Heart left ventricle (tissue), 16 donors: ENCODE measurements at places on chromosomes 4 and X. TPM values are rescaled to one million over a fixed set of nuclear protein-coding genes. Genes with fewer than 3 reads are reported as not detected.

Gene SEC24D
- total RNA-seq = 20.1 TPM

DNA sequence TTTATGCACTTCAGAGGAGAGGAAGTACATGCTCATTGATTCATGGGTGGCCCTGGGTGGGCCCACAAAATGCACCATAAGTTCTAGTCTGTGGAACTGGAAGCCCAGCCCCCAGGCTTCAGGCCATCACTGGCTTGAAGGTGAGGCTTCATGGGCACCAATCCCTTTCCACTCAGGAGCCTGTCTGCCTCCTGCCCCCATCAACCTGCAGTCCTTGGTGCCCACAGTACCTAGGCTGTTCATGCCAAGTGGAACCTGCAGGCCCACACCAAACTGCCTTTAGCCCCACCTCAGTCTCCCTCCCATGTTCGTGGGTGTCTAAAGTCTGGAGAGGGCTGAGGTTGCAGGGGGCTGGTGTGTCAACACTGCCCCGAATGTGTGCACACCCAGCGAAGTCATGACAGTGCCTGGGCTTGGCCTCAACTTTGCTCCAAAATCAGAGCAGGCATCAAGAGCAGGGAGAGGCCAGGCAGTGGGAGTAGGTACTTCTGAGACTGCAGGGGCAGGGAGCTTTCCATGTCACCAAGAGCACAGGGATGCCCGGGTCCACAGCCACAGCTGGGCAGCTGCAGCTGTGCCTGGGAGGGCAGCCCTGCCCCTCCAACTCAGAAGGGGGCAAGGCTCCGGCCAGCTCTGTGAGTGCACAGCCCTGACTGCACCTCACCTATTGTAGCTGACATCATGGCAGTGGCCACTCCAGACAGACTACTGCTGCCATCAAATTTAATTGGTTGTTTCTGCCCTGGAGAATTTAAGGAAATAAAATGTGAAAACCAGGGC, 1250.4 kb upstream of the IGFBP7 start:
- no peak for DNase-seq
- no peak overlapping the region for H3K4me3 ChIP-seq
- H3K27ac ChIP-seq = no peak overlapping the region
- no peaks in the 10 kb centered on the region for H3K36me3 ChIP-seq

Gene RNF175
- total RNA-seq = 0.51 TPM

DNA sequence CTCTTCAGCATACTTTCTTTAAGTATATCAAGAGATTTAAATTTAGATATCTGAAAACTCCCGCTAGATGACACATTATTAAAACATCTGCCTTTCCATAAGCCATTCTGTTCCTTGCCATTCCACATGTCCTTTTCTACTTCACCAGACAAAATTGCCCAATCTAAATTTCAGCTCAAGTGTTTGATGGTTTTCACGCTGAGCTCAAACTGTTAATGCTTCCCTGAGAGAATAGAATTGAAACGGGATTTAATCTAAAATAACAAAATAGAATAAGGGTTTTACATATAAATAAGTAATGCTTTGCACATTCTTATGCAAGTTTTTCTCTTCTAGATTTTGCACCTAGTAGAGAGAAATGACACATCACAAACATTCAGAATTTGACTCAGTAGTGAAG, 764.5 kb upstream of the TENM3 start:
- DNase-seq = no peak
- no peaks in the 10 kb centered on the region for H3K36me3 ChIP-seq
- no peaks in the 10 kb centered on the region for H3K27me3 ChIP-seq
- H3K27ac ChIP-seq = no peak overlapping the region
- H3K4me1 ChIP-seq = no peaks in the 10 kb centered on the region
